Fibroblast of skin of left biceps (primary cell): ENCODE measurements at places on chromosomes 7 and 10.

DNA sequence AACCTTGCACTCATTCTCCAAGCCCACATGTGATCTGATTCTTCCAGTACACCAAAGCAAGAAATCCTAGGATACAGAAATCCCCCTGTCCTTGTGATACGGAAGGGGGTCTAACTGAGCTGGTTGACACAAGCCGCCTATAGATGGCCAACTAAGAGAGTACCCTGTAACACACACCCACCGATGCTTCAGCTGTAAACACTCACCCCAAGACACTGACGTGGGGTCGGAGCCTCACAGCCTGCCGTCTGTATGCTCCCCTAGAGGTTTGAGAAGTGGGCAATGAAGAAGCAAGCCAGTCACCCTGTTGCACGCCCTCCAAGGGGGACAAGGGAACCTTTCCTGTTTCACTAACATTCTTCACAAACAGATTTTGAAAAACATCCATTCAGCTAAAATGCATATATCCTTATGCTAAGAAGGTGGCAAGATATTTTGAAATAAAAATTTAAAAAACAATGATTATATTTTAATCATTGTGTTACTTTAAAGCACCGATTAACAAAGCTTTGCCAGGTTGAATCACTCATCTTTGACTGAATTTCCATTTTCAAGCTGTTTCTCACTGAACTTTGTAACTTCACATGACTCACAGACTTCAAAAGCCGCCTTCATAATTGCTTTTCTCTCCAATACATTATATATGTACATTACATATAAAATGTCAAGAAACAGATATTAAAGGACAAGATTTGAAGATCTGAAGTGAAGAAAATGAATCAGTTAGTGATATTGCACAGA, 329.3 kb downstream of the ARL4A start:
- DNase-seq, result no peak

DNA sequence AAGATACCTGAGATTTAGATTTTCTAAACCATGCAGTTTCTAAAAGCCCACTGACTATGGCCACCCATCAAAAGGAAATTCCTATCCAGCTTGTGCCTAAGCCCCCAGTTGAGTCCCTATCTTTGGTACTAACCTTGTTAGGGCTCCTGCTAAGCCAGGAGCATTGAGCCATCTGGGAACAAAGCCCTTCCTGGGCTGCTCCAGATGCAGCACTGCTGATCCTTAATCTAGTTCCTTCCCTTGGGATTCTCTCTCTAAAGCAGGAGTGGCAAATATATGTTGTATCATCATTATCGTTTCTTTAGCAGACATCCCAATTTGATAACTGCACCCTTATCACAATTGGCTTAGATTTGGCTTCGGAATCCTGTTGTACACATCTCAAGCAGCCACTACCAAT, 24.7 kb upstream of the PDLIM1 start:
- no peak for DNase-seq

GRCh38 chr10:44908066-44908749, 2.9 kb upstream of the TMEM72 start:
- DNase-seq, result no peak

DNA sequence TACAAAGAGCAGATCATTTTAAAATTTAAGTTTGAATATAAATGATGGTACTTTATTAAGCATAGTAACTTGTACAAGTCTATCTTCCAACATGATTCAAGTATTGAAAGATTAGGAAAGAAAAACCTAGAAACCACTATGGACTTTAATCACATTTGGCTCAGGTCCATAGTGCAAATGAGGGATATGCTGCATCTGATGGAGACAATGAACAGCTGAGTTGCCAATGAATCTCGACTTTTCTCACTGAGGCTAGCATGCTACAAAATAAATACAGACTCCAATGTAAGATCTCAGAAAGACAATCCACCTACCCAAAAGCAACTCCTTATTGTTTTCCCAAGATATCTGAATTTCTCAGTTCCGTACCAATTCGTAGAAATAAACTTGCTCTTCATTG, 89.8 kb downstream of the SEMA3A start:
- no peak for DNase-seq

- peak; percentile 98 for DNase-seq
Observed at GRCh38 chr7:13850185-13850752, 139.2 kb downstream of the ETV1 start.

- no peak for DNase-seq
Observed at GRCh38 chr7:139820089-139820488, 9.0 kb upstream of the TBXAS1 start.

DNA sequence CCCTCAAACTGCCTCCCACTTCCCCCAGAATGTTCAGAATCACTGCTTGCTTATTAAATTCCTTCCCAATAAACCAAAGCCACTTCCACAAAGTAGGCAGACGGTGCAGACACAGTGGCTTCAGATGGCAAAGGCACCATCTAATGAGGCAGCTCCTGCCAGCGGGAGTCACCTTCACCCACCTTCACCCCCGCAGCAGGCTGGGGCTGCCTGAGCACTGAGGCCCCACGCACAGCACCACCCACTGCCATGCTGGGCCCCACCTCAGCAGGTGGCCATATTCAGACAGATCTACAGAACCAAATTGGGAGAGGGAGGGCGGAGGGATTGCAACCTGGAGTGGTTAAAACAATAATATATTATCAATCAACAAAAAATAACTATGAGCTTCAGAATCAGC, 118.5 kb downstream of the GRID1 start:
- DNase-seq, result no peak

GRCh38 chr7:158488181-158488971, 99.2 kb downstream of the PTPRN2 start:
- no peak for DNase-seq
